Midbrain (tissue), 1 donor: ENCODE measurements at places on chromosomes 12 and 14.

GRCh38 chr14:61403411-61403810 lies 82.0 kb downstream of the PRKCH start:
- DNase-seq = no peak

DNA sequence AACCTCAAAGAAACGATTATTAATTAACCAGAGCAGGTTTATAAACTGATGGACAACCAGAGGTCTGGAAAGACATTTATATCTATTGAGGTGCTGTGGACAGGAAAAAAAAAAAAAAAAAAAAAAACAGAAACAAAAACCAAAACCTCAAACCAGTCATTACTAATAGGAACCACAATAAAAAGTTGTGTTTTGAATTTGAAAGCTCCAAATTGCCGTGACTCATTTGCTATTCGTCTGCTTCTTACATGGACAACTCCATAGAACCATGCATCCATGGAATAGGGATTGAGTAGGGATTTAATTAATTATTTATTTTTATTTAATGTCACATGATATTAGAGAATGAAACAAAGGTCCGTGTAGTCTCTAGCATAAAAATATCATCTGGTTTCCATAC lies 134.1 kb upstream of the SSTR1 start:
- no peak for DNase-seq

DNA sequence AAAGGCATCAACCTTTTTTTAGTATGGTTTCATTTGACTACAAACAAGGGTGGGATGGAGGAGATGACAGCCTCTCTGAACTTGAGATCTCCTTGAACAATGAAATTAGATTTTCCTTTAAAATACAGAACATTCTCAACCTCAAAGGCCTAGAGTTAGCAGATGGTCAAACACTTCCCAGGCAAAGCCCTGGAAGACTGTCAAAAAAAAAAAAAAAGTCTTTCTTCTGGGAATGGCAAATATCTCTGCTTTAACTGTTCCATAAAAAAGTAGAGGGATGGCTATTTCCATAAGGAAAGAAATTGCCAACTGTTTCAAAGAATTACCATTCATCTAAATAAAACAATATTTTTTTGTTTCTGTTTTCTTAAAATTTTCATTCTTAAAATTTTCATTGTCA lies 870.8 kb downstream of the GALC start:
- no peak for DNase-seq

- no peak for DNase-seq
Observed at GRCh38 chr12:66694666-66695613, 16.1 kb upstream of the GRIP1 start.

DNA sequence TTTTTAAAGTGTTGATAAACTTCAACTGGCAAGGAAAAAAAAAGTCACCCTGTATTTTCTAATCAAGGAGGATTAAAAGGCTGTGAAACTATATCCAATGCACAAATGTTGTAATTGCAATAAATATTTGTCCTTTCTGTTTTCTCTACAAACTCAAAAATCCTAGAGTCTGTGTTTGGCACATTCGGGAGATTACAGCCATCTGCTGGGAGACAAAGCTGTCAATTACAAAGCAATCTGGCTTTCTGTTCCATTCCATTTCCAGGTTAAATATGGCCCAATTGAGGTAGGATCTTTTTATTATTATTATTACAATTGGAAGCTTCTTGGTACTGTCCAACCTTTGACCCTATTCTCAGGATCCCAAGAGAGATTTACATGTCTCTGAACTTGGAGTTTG lies 295.9 kb downstream of the DIO2 start:
- DNase-seq = peak; percentile 1

DNA sequence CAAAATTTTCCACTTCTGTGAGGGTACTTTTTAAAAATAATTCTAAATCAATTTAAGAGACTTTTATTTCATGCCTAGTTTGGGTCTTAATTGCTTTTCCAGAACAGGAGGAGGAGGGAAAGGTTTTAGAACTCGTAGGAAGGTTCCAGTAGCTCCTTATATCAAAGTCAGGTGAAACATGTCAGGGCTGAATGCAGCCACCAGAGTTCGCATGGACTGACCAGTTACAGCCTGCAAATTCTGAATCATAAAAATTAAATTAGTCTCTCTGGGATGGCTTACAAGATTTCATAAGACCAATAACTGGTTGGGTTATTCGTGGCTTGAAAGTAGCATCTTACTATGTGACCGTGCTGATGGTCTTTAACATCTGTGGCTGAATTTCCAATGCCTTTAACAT lies 397 bp downstream of the BDKRB1 start:
- no peak for DNase-seq

DNA sequence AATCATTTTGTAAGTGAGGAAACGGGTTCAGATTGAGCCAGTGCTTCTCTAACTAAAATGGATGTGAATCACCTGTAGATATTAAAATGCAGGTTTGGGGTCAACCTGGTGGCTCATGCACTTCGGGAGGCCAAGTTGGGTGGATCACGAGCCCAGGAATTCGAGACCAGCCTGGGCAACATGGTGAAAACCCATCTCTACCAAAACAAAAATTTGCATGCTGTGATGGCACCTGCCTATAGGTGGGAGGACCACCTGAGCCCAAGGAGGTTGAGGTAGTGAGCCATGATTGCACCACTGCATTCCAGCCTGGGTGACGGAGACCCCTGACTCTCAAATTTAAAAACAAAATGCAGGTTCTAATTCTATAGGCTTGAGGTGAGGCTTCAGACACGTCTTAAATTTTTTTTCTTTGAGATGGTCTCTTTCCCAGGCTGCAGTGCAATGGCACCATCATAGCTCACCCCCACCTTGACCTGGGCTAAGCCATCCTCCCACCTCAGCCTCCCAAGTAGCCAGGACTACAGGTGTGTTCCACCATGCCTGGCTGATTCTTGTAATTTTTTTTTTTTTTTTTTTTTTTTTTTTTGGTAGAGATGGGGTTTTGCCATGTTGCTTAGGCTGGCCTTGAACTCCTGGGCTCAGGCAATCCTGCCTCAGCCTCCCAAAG lies 9.0 kb downstream of the TUBA1C start:
- no peak for DNase-seq

- DNase-seq = no peak
Observed at GRCh38 chr12:2118061-2118460, 65.3 kb downstream of the CACNA1C start.
